Stomach (tissue), 19 donors: ENCODE measurements at places on chromosomes 5 and 9. TPM values are rescaled to one million over a fixed set of nuclear protein-coding genes. Genes with fewer than 3 reads are reported as not detected.

- no peak overlapping the region for H3K4me3 ChIP-seq
- H3K27ac ChIP-seq = no peak overlapping the region
- no peaks in the 10 kb centered on the region for H3K27me3 ChIP-seq
- no peak for DNase-seq
- H3K4me1 ChIP-seq = no peaks in the 10 kb centered on the region
- no peaks in the 10 kb centered on the region for H3K36me3 ChIP-seq
Observed at GRCh38 chr5:90855296-90856010, 296.9 kb downstream of the ADGRV1 start.

- H3K36me3 ChIP-seq = no peaks in the 10 kb centered on the region
- H3K27ac ChIP-seq = peak overlapping the region; percentile 17
- no peak overlapping the region for H3K4me3 ChIP-seq
- DNase-seq = no peak
- H3K4me1 ChIP-seq = peaks cover 19% of the 10 kb centered on the region
Observed at GRCh38 chr5:14256756-14257393, 113.7 kb downstream of the TRIO start.

- H3K4me1 ChIP-seq = no peaks in the 10 kb centered on the region
- no peaks in the 10 kb centered on the region for H3K27me3 ChIP-seq
- H3K36me3 ChIP-seq = no peaks in the 10 kb centered on the region
Observed at GRCh38 chr9:15959663-15960062, 406.8 kb downstream of the CCDC171 start.

GRCh38 chr9:109289186-109289585 lies 31.7 kb downstream of the EPB41L4B start:
- no peaks in the 10 kb centered on the region for H3K36me3 ChIP-seq
- peak overlapping the region; percentile 21 for H3K27ac ChIP-seq
- no peak for DNase-seq

- H3K27me3 ChIP-seq = no peaks in the 10 kb centered on the region
- H3K36me3 ChIP-seq = no peaks in the 10 kb centered on the region
- H3K4me3 ChIP-seq = no peak overlapping the region
- H3K4me1 ChIP-seq = peaks cover 49% of the 10 kb centered on the region
- DNase-seq = no peak
Observed at GRCh38 chr5:154218786-154219185, 28.3 kb downstream of the GALNT10 start.

DNA sequence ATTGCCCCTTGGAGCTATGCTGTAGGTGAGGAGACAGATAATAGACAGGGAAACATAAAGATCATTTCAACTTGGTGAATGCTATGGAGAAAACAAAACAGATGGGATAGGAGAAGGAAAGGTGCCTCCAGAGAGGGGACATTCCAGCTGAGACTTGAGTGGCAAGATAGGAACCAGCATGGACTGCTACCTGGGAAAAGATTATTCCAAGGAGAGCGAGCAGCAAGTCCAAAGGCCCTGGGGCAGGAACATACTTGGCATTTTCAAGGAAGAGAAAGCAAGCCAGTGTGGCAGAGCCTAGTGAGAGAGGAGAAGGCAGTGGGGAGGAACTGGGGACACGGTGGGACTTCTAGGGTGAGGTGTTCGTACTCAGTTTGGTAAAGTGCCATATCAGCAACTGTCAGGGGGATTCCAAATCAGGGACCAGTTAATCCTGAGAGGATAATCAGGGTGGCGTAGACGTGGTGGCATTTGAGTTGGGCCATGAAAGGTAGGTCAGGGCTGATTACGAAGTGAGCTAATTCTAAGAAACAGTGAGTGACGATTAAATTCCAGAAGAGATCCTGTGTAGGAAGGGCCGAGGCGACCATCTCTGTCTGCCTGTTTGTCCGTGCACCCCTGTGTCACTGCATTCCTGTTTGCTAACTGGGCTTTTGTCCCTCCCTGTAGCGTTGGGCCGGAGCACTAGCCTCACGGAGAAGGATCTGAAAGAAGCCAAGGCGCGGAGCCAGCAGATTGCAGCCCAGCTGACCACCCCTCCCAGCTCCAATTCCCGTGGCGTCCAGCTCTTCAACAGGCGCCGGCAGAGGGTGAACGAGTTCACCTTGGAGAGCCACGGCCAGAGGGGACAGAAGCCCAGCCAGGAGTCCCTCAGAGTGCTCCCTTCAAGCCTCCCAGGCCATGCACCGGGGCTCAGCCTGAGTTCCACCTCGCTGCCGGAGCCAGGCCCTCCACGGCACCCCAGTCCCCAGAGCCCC lies 7.1 kb downstream of the SYNPO start:
- H3K4me1 ChIP-seq = peaks cover 40% of the 10 kb centered on the region
- DNase-seq = peak; percentile 85
- peaks cover 24% of the 10 kb centered on the region for H3K36me3 ChIP-seq
- H3K27ac ChIP-seq = peak overlapping the region; percentile 59
- no peaks in the 10 kb centered on the region for H3K27me3 ChIP-seq
- H3K4me3 ChIP-seq = no peak overlapping the region

GRCh38 chr9:94973451-94973941 lies 247.0 kb downstream of the AOPEP start:
- H3K27me3 ChIP-seq = no peaks in the 10 kb centered on the region
- H3K36me3 ChIP-seq = no peaks in the 10 kb centered on the region
- peak overlapping the region; percentile 21 for H3K27ac ChIP-seq
- H3K4me3 ChIP-seq = no peak overlapping the region
- H3K4me1 ChIP-seq = peaks cover 35% of the 10 kb centered on the region

- DNase-seq = no peak
- peaks cover 91% of the 10 kb centered on the region for H3K36me3 ChIP-seq
- H3K4me3 ChIP-seq = no peak overlapping the region
Observed at GRCh38 chr5:66039701-66040100, 104.4 kb upstream of the SREK1 start.

DNA sequence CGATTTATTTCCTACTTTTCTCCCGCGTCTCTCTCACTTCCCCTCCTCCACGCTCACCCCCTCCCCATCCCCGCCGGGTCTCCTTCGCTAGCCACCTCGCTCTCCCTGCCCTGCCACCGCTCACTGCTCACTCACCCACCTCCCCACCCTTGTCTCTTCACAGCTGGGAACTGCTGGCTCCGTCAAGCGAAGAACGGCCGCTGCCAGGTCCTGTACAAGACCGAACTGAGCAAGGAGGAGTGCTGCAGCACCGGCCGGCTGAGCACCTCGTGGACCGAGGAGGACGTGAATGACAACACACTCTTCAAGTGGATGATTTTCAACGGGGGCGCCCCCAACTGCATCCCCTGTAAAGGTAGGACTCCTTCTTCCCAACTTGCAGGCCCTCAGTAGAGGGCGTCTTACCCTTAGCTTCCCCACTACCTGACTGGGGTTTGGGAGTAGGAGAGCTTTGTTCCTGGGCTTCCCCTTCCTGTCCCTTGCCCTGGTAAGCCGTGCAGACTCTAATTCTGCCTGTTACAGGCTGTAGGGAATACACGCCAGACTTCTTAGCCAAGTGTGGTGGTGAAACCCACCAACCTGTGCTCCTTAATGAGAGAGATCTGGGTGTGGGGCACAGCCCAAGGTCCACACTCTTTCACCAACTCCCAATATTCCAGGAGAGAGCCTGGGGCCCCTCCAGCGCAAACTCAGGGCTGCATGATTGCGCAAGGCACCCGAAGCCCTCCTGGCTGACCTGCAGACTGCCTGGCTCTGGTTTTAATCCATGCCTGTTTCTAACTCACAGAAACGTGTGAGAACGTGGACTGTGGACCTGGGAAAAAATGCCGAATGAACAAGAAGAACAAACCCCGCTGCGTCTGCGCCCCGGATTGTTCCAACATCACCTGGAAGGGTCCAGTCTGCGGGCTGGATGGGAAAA lies 2.5 kb downstream of the FST start:
- H3K27ac ChIP-seq = peak overlapping the region; percentile 87
- no peaks in the 10 kb centered on the region for H3K36me3 ChIP-seq
- peaks cover 37% of the 10 kb centered on the region for H3K4me1 ChIP-seq
- H3K27me3 ChIP-seq = no peaks in the 10 kb centered on the region

DNA sequence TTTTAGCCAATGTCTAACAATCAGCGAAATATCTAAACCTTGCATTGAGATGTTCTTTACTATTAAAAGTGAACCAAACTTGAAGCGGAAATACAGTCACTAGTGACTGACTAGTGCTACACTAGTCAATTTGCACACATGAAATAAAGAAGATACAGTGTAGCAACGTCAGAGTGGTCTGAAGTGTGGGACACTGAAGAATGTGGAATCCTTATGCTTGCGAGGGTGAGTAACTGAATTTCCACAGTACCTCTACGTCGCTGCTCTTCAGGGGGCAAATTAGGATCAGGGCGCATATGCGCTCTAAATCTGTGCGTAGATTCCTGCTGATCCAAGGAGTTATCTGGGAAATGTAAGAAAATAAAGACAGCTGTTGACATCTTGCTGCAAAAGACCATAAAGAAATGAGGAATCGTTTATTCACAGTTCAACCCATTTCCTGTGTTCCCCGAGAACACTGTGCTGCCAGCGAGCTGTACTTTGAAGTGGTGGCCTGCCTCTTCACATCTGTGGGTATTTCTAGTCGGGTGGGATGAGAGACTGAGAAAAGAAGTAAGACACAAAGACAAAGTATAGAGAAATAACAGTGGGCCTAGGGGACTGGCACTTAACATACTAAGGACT lies 39.8 kb upstream of the FLT4 start:
- no peak for DNase-seq
- H3K4me1 ChIP-seq = no peaks in the 10 kb centered on the region
- H3K27me3 ChIP-seq = no peaks in the 10 kb centered on the region
- no peaks in the 10 kb centered on the region for H3K36me3 ChIP-seq
- H3K4me3 ChIP-seq = no peak overlapping the region

- no peak for DNase-seq
- H3K4me3 ChIP-seq = no peak overlapping the region
- no peak overlapping the region for H3K27ac ChIP-seq
- H3K36me3 ChIP-seq = no peaks in the 10 kb centered on the region
Observed at GRCh38 chr5:17433406-17433805, 64.6 kb upstream of the TAF11L2 start.

- H3K4me3 ChIP-seq = no peak overlapping the region
- no peaks in the 10 kb centered on the region for H3K27me3 ChIP-seq
- H3K27ac ChIP-seq = no peak overlapping the region
- no peaks in the 10 kb centered on the region for H3K36me3 ChIP-seq
- peaks cover 12% of the 10 kb centered on the region for H3K4me1 ChIP-seq
Observed at GRCh38 chr5:71452876-71453275, 2.6 kb upstream of the BDP1 start.

DNA sequence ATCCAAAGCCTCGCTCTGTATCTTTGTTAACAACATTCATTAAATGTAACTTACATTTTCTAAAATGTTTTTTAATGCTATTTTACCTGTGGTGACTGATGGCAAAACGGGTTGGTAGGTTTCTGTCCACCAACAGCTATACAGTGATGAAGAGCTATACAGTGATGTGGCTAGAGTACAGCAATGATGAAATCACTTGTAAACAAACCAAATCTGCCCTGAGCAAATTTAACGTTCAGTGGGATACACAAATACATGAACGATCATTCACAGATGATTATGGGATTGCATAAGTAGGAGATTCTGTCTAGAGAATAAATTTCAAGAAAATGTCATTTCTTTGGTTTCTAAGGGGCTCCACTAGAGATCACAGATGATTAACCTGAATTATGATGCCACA lies 132.7 kb downstream of the MPDZ start:
- H3K4me1 ChIP-seq = no peaks in the 10 kb centered on the region
- H3K4me3 ChIP-seq = no peak overlapping the region
- H3K36me3 ChIP-seq = no peaks in the 10 kb centered on the region
- no peak overlapping the region for H3K27ac ChIP-seq

DNA sequence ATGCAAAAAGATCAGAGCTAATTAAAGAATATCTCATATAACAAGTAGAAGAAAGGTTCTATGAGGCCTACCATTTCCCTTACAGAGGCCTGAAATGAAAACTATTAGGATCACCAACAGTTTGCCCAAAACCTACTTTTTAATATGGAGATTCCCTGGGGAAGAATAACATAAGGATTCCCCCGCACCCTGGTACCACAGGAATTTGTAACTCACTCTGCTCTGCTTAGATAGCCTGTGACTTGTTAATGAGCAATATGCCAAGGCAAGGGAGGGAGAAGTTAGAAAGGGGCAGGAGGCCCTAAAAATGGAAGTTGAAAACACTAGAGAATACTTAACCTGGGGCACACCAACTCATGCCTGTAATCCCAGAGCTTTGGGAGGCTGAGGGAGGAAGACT lies 107.0 kb downstream of the CDH6 start:
- DNase-seq = no peak
- H3K4me3 ChIP-seq = no peak overlapping the region
- no peaks in the 10 kb centered on the region for H3K4me1 ChIP-seq
- H3K36me3 ChIP-seq = no peaks in the 10 kb centered on the region
- no peaks in the 10 kb centered on the region for H3K27me3 ChIP-seq

GRCh38 chr9:116504893-116505480 lies 182.1 kb upstream of the TRIM32 start:
- H3K27ac ChIP-seq = no peak overlapping the region
- H3K4me3 ChIP-seq = no peak overlapping the region
- DNase-seq = no peak
- no peaks in the 10 kb centered on the region for H3K27me3 ChIP-seq
- H3K36me3 ChIP-seq = no peaks in the 10 kb centered on the region
- H3K4me1 ChIP-seq = no peaks in the 10 kb centered on the region

DNA sequence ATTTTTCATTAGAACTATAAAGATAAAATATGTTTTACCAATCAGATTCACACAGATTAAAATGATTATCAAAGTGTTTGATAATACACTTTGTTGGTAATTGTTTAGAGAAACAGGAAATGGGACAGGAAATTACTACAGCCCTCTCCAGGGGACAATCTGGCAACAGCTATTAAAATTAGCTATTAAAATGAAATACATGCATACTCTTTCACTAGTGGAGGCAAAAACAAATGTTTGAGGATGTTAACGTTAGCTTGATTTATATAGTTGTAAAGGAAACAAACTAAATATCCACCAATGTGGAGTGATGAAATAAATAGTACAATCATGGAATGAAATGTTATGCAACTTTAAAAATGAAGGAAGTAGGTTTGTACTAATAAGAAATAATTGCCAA lies 53.7 kb downstream of the TARS1 start:
- H3K4me1 ChIP-seq = no peaks in the 10 kb centered on the region
- H3K36me3 ChIP-seq = no peaks in the 10 kb centered on the region
- no peaks in the 10 kb centered on the region for H3K27me3 ChIP-seq
- DNase-seq = no peak

- H3K27ac ChIP-seq = no peak overlapping the region
- no peaks in the 10 kb centered on the region for H3K27me3 ChIP-seq
- no peak overlapping the region for H3K4me3 ChIP-seq
- DNase-seq = no peak
- H3K4me1 ChIP-seq = no peaks in the 10 kb centered on the region
Observed at GRCh38 chr9:117091529-117091928, 323.3 kb downstream of the ASTN2 start.

GRCh38 chr9:419571-420171 lies 205.0 kb downstream of the DOCK8 start:
- no peak overlapping the region for H3K4me3 ChIP-seq
- DNase-seq = peak; percentile 28
- no peaks in the 10 kb centered on the region for H3K27me3 ChIP-seq
- no peaks in the 10 kb centered on the region for H3K4me1 ChIP-seq
- H3K27ac ChIP-seq = no peak overlapping the region

- peak overlapping the region; percentile 92 for H3K27ac ChIP-seq
- peaks cover 23% of the 10 kb centered on the region for H3K36me3 ChIP-seq
- no peaks in the 10 kb centered on the region for H3K27me3 ChIP-seq
- no peak for DNase-seq
Observed at GRCh38 chr9:111599955-111600343, 502 bp upstream of the PTGR1 start.

Gene PTGER4
- total RNA-seq = 10.5 TPM

Gene TSLP
- total RNA-seq = not detected

Gene CAMK4
- total RNA-seq = 25.1 TPM

Gene DNAI1
- not detected for total RNA-seq

Gene LTC4S
- not detected for total RNA-seq

Gene AHRR
- total RNA-seq = not detected

Gene CXCL14
- total RNA-seq = 82.0 TPM

Gene EXD3
- total RNA-seq = 105 TPM

Gene KIF24
- 4.9 TPM for total RNA-seq

Gene ENTR1
- 40.1 TPM for total RNA-seq

Gene GABRP
- total RNA-seq = under 0.01 TPM

Gene TMEM171
- total RNA-seq = 44.0 TPM

Gene KLHL3
- 9.5 TPM for total RNA-seq

Gene CTXN3
- total RNA-seq = not detected

Gene NNT
- 44.6 TPM for total RNA-seq
